DMS 273 treated with DMSO at 0.1 percent for 48 hours (cell line): ENCODE measurements at places on chromosomes 7 and 10.
A peak's percentile ranks its signal among the peaks of the same experiment; 100 is the strongest.

DNA sequence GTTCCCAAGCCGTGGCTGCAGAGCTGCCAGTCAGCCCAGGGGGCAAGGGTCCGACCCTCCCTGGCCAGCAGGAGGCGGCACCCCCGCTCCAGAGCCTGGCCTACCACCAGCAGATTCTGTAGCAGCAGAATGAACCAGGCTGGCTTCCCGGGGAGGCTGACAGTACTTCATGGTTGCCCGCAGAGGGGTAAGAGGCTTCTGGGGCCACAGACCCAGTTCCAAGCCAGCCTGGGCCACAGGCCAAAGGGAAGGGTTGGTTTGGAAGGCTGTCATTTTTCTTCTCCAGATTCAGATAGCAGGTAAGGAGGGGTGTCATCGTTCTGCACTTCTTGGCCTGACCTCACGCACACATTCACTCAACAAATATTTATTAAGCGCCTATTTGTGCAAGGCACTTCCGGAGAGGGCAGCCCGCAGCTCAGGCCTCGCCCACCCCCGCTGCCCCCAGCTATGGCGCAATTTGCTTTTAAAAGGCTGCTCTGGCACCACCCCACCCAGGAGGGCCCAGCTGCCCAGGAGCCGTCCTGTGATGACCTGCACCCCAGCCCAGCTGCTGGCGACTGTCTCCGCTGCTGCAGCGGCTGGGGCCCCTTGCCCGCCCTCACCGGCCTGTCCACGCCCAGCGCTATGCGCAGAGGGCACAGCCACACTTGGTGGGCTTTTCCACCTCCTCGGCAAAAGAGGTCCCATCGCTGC is 168.5 kb downstream of the LCOR start:
- no peak for DNase-seq

DNA sequence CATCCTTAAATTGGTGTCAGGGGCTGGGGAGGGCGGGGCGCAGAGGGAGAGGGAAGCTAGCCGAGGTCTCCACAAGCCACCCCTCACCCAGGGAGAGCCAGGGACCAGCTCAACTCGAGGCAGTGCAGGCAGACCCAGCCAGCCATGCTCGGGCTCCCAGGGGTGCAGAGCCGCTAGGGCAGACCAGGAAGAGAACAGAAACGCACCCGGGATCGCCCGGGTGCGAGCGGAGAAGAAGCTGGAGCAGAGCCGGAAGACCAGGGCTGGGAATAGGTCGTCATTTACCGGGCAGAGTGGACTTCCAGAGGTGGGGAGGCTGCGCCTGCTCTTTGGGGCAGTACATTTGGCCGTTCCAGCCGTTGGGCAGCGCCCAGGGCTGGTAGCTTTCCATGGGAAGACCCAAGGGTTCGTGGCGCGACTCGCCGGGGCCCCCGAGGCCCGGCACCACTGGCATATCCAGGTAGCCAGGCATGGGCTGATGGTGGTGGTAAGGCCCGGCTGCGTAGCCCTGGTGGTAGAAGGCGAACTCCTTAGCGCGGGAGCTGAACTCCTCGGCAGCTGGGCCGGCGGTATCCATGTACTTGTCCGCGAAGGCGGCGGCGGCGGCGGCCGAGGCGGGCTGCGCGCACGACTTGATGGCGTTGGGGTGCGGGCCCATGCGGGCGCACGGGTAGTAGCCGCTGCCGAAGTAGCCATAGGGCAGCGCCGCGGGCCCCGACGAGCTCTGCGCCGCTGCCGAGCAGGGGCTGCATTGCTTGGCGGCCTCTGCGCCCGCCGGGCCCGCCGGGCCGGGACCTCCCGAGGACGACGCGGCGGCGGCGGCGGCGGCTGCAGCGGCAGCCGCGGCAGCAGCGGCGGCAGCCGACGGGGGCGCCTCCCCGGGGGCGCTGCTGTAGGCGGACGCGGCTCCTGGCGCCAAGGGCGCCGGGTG is 755 bp downstream of the HOXA13 start:
- no peak for DNase-seq

- DNase-seq: no peak
Observed at GRCh38 chr7:35988105-35988504, 164.9 kb upstream of the EEPD1 start.

- no peak for DNase-seq
Observed at GRCh38 chr7:17620566-17620965, 319.7 kb downstream of the SNX13 start.

- DNase-seq: peak; percentile 0
Observed at GRCh38 chr10:18501198-18501597, 150.2 kb downstream of the NSUN6 start.

DNA sequence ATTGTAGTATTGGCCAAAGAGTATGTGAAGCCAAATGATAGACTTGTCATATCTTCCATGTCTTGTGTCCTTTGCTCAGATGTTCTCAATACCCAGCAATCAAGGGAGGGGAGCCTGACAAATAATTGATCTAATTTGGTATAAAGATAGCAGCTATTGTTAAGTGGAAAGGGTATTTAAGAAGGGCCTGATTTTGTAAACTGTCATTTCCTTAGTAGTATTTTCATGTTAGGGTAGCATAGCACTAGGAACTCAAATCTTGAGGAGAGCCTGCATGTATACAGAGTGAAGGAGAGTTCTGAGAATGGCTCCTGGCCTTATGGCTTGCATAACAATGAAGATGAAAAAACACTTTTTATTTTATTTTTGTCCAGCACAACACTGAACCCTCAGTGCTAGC is 53.1 kb downstream of the GNAI1 start:
- no peak for DNase-seq

DNA sequence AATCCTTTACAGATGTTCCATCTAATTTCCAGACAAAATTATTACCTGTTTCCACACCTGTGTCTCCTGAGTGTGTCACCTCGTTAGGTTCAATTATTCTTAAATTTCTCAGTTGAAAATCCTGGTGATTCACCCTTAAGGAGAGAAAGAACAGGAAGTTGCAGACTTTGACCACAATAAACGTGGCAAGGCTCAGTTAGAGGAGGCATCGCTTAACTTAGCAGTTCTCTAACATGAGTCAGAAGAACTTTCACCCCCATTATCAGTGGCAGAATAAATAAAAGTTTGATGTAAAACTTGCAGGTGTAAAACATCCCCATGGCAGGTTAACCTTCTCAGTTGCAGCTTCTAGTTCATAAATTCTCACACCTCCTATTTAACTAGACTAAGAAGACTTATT is 8.3 kb downstream of the XPNPEP1 start:
- no peak for DNase-seq

GRCh38 chr7:1087952-1088920 is at the start of gene GPER1:
Gene GPER1, plus strand, starts transcription at chr7:1088113. Its CDS starts 3,616 bp downstream, at chr7:1091729.
- DNase-seq: peak; percentile 32

- no peak for DNase-seq
Observed at GRCh38 chr7:67637023-67637358, 640.4 kb downstream of the TYW1 start.

DNA sequence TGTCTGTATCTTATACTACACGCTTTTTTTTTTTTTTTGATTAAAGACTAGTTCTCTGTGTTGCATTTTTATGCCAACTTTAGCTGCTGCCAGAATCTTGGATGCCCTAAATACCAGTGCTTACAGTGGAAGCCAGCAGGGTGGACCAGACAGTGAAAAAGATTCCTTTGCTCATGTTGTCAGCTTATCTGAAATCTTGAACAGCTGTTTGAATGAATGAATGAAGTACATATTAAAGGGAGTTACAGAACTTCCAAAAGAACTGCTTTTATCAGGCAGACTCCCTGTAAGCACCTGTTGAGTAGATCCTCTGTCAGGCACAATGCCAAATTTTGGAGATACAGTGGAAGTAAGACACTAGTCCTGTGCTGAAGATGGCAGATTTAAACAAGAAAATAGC is 184.9 kb downstream of the PPP1R9A start:
- DNase-seq: no peak

DNA sequence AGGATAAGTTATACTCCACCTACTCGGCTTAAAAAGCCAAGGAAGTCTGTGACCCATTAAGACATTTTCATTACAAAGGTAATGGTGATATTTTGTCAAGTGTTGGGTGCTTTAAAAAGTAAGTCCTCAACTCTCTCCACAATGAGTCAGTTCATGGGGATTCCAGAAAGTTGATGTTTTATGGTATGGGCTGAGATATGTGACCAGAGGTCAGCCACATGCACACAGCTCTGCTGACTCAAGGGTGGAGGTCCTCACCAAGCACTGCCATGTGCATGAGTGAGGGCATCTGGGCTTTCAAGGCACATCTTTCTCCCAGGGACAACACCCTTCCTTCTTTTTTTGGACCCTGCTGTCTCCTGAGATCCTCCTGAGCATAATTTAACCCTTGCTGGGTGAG is 292.9 kb downstream of the PTEN start:
- no peak for DNase-seq

DNA sequence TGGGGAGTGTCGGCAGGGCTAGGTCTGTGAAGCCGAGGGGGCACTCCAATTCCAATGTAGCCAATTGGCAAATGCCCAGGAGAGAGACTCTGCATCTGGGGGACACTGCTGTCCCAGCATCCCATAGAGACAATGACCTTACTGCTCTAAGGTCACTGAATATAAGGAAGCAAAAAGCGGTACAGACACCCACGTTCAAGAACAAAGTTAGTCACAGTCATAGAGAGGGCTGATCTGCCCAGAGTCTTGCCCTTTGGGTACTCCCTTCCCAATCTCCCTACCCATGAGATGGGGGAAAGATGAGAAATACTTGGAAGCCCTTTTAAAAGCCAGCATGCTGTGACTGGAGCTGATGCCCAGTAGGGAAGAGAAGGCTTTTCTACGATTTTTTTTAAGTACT is 76.3 kb upstream of the GSDME start:
- DNase-seq: no peak

- DNase-seq: no peak
Observed at GRCh38 chr7:45984386-45985295, 63.6 kb upstream of the IGFBP3 start.

- no peak for DNase-seq
Observed at GRCh38 chr10:60236869-60237524, 152.7 kb downstream of the ANK3 start.

DNA sequence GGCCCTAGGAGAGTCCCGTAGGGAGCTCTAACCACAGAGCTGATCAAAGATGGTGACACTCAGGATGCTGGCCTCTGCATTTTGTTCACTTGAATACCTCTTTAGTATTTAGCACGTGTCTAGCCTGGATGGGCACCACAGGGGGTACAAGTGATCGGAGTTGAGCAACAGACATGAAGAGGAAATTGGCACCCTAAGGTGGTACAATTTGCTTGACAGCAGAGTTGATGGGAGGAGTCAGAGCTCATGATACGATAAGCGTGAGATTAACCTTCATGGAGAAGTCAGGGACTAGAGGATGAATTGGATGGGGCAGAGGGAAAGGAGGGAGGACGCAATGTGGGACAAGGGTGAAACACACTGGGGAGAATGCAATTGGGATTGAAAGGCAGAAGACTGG is 9.9 kb upstream of the ZNF212 start:
- no peak for DNase-seq

DNA sequence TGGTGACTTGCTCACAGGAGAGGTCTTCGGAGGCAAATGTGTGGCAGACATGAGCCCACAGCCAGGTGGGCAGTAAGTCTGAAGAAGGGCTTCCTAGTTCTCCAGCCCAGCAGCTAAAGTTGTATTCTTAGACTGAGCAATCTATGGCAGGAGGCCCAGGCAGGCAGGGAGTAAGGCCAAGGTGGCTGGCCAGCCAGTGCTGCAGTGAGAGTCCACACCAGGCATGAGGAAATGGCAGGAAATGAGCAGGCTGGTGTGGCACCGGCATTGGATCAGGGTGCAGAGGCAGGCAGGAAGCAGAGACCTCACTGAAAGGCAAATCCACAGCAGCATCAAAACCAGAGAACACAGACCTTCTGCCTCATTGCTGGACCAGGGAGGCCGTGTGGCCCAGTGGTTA is 84.6 kb upstream of the PDE1C start:
- no peak for DNase-seq

GRCh38 chr10:32938554-32939061 is 19.4 kb downstream of the ITGB1 start:
- no peak for DNase-seq

GRCh38 chr7:107446531-107446930 is 23.3 kb upstream of the GPR22 start:
- DNase-seq: no peak

DNA sequence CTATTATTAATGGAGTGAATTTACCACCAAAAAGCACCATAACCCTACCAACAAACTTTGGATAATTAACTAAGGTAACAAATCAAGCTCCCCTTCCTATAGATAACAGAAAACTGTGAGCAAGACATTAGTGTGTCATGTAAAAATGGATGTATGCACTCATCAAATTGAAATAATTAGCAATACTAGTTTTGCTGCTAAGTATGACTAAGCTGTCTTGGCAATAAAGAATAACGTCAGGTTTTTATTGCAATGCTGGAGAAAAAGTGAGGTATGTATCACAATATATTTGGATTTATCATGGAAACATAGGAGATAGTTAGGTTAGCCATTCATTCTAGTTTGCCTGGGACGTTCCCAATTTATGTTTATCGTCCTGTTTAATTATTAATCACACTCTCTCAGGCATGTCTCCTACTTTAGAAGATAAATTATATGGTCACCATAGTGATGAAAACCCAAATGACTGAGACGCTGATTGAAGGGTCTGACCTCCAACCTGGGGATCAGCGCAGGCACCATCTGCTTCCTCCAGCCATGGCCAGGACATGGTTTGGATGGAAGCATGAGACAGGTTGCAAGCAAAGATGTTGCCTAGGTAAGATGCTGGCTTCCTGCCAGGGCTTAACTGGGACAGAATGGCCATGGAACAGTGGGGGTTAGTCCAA is 125.6 kb downstream of the FANK1 start:
- no peak for DNase-seq

- peak; percentile 56 for DNase-seq
Observed at GRCh38 chr7:65832281-65832680, 40.6 kb upstream of the VKORC1L1 start.

GRCh38 chr7:113122744-113123143 is 4.4 kb upstream of the SMIM30 start:
- no peak for DNase-seq

DNA sequence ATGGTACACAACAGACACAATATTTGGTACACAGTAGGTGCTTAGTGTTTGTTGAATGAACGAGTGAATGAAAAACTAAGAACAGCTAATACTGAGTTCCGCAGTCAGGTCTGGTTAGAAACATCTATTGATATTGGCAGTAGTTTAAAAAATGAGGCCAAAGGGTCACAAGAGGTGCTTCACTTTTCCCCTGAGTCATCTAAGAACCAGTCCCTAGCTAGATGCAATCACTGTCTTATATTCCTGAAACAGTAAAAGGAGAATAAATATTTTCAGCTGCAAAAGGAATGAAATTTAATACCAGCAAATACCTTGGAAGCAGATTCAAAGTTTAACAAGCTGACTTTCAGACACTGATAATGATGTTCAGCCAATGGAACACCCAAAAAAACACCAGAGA is 54.5 kb downstream of the SCRN1 start:
- no peak for DNase-seq
